ENCODE measurements at places on chromosomes 1 and 21.

GRCh38 chr21:22855581-22855980, 1857.4 kb downstream of the NCAM2 start:
- DNase-seq = no peak

DNA sequence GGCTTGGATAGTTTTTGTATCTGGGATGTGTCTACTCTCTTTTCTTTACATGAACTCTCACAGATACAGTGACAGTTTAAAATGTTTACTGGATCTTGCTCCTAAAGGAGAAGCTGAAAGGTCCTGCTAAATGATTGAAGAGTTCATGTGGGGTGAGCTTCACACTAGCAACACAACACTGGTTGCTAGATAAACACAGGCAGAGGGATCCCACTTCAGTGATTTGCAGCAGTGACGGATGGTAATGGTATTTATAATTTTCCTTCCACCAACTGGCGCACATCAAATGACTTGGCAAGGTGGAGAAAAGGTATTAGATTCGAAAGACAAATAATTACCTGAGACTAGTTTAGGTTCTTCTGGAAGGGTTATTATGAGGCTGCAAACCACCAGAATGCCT, 270.2 kb downstream of the TBX15 start:
- no peak for DNase-seq

GRCh38 chr1:198641501-198641900, 2.7 kb downstream of the PTPRC start:
- DNase-seq = no peak

- no peak for DNase-seq
Measured at GRCh38 chr1:78269591-78269990, 221.2 kb upstream of the PTGFR start.

- no peak for DNase-seq
Measured at GRCh38 chr1:8477166-8477982, 159.5 kb downstream of the SLC45A1 start.

DNA sequence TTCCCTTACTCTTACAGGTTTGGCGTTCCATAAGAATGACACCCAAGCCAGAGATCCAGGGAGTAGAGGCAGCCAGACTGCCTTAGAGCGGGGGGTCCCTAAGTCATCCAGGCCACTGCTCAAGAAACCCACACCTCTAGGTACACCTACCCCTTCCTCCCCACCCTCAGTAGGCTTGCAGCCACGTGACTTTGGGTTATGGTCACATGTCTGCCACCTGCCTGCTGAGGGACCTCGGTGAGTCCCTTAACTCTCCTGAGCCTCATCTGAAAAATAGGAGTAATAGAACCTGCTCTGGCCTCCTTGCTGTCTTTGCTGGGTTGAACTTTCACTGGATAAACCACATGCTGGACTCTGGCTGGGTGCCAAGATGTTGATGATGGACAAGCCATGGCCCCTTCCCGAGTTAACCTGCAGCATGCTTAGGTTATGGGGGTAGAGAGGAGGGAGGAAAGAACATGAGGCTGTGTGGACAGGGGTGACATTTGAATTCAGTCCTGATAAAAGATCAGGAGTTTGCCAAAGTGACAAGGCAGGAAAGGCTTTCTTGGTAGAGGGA, 4.5 kb downstream of the RPS6KA1 start:
- no peak for DNase-seq

DNA sequence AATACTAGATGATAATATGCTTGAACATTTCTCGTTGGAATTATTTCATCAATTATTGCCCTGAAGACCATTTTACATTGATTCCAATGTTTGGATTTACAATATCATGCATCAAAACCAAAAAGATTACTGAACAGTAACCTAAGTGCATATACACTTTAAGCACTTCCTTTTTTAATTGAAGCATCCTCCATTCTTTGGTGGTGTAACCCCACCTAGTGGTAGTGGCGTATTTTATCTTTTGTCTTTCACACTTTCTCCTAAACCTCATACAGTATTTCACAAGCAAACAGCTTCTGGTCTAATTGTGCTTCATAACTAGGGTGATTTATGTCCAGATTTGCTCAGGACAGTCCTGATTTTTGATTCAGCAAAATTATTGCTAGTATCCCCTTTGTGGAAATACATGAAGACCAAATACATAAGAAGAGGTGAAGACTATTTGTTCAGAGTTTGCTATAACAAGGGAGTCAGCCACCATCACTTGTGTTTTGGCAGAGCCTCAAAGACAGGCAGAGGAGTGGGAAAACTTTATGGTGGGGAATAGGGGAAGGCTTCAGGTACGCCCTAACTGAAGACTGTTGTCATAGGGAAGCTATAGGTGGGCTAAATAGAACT, 3.4 kb upstream of the NVL start:
- DNase-seq = peak; percentile 79

DNA sequence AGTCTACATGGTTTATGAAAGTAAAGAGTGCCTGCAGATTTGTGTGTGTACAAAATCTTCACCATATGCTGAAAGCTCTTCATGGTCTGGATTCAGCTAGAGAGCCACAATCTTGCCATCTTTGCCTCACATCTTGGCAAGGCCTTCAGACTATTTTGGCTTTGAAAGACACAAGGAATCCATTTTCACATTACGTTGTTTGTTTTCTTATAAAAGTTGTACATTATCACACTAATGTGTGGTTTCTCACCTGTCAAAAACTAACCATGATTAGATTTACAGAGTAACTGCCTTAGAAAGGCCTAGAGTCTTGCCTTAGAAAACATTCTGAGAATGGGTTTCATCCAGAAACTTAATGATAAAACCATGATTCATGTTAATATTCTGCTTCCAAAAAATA, 494.6 kb downstream of the NEGR1 start:
- DNase-seq = no peak

- no peak for DNase-seq
Measured at GRCh38 chr1:202288177-202288576, 53.6 kb downstream of the UBE2T start.

- no peak for DNase-seq
Measured at GRCh38 chr1:169326261-169326955, 41.2 kb downstream of the NME7 start.

DNA sequence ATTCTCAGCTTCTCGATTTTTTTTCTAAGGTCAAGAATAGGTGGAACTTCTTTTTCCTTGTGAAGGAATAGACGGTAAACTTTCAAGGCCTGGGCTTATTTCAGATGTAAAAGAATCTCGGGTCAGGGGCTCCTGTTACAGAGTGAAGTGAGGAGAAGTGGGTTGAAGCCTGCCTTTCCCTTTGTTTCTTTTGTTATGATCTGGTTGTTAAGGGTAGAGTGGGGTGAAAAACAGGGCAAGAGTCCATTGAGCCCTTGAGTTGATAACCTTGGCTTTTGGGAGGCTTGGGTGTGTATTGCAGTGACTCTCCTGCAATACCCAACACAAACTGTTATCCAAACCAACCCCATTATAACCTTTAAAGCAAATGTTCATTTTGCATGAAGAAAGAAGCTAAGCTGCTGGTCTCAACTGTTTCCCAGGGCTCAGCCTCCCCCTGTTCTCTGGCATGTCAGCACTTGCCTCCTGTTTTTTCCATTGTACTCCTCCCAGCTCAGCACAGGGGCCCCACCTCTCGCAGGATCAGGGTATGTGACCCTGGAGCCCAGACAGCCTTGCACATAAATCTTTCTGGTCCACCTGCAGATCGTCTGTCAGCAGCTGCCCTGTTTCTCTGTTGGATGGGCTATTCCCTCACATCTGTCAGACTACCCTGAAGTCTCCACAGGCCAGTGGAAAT, 102.4 kb downstream of the CACHD1 start:
- peak; percentile 36 for DNase-seq

GRCh38 chr1:224420106-224420505, 14.5 kb downstream of the WDR26 start:
- no peak for DNase-seq

GRCh38 chr21:29801122-29801521, 138.7 kb downstream of the GRIK1 start:
- DNase-seq = no peak

- DNase-seq = no peak
Measured at GRCh38 chr1:233143241-233143640, 152.3 kb downstream of the PCNX2 start.

GRCh38 chr21:42374457-42374856, 8.1 kb upstream of the TFF1 start:
- no peak for DNase-seq

GRCh38 chr1:9732123-9732971, 80.8 kb downstream of the PIK3CD start:
- no peak for DNase-seq

DNA sequence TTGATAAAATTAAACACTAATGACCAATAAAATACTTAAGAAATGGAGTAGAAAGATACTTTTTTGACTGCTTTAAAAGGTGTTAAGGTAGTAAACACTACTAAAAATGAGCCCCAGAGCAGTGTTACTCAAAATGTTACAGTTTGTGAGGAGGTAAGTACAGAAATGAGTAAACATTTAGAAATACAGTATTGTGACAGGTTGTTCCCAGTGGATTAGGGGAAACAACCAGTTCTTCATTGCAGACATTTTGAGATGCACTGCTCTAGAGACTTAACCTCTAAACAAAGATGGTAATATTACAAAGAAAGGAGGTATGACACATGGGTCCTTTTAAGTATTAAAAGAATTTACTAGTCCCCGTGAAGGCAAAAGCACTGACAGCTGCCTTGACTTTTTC, 12.7 kb downstream of the DHX9 start:
- no peak for DNase-seq

GRCh38 chr1:171310661-171311087, 3.3 kb upstream of the FMO4 start:
- DNase-seq = no peak

GRCh38 chr1:221241157-221241556, 361.9 kb downstream of the HLX start:
- no peak for DNase-seq

- DNase-seq = no peak
Measured at GRCh38 chr1:76147917-76148316, 73.4 kb downstream of the ST6GALNAC3 start.

DNA sequence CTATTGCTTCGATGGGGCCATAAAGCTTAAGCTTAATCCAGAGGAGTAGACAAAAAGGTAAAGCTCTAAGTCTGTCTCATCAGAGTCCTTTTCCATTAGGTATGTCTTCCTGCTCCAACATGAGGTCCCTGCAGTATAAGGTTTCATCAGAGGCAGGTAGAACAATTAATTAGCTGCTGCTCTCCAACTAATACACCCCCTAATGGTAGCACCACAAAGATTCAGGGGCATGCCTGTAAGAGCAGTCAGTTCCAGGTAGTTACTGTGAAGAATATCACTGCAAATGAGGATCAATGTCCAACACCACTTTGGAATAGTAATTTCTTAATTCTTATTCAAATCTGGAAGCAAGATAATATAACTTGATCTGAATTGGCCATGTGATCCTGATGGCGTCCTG, 160.3 kb upstream of the ESRRG start:
- no peak for DNase-seq

DNA sequence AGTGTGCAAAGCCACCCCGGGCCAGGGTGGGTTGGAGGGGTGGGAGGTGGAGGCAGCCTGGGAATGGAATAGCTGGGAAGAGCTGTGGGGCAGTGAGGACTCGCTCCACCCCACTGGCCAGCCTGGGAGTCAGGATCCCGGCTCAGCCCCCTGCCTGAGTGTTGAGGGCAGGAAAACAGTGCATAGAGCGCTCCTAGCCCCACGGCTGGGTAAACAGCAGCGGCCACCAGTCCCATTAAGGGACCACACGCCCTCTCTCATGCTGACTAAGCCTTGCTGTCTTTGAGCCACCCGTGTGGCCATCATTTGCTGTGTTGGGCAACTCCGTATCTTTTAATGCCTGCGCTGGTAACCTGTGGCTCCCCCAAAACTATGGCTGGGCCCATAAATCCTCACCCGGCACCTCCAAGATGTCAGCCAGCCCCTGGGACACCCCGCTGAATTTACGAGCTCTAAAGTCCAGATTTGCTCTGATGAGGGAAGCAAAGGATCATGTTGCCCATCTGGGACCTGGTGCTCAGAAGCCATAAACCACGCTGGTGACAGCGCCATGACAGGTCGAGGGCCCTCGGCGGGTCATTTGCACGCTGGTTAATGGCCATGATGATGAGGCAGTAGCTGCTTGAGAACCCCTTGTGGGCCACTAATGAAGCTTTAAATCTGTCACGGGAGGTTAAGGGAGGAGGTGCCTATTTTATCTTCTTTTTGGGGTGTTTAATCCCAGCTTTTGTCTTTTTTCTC, 34.9 kb downstream of the SYF2 start:
- DNase-seq = no peak

DNA sequence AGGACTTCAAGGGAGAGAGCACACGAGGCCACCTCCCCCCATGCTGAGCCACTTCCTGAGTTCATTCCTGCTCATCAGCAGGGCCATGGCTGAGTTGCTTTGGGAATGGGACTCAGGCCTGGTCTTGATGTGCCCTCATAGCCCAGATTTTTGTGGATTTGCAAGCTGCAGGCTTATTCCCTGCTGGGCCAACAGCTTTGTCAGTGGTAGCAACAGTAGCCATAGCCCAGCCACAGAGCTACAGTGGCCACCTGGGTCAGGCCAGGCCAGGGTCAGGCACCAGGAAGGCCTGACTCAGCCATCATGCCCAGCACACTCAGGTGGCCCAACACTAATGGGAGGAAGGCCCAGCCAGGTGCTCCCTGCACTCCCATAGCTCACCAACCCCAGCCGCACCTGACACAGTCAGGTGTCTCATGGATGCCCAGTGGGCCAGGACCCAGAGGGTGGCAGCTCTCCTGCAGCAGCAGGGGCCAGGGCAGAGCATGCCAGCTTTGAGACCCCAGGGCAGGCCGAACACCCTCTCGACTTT, 33.5 kb downstream of the EPHA2 start:
- DNase-seq = no peak

DNA sequence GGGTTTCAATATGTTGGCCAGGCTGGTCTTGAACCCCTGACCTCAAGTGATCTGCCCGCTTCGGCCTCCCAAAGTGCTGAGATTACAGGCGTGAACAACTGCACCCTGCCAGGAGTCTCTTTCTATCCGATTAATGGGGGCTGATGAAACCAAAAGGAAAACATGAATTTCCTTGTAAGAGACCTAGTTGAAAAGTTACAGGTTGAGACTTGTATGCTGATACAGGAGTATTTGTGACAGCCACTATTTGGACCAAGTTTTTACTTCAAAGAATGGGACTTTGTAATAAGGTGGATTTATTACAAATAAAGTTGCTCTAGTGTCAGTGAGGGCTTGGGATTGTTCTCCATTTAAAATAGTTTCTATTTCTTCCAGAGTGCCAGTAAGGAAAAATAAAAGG, 43.6 kb upstream of the TMEM61 start:
- DNase-seq = no peak

- no peak for DNase-seq
Measured at GRCh38 chr1:184620469-184620868, 134.2 kb downstream of the EDEM3 start.

DNA sequence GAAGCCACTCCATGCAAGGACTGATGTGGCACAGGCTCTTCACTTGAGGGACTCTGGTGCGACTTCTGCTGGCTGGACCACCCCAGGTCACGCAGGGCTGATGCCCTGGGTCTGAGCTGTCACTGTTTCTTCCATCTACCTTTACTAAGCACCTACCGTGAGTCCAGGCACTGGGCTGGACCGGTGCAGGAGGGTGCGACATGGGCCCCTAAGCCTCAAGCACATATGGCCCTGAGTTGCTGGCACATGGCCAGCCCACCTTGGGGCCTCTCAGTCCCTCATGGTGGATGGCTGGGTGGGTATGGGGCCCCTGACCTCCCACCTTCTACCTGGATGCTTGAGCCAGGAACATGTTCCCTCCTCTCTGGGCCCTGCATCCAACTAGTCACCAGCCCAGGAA, 76.0 kb downstream of the DMRTB1 start:
- no peak for DNase-seq

- DNase-seq = no peak
Measured at GRCh38 chr1:219581344-219581743, 31.6 kb downstream of the ZC3H11B start.

GRCh38 chr1:33350611-33351280, 29.8 kb upstream of the A3GALT2 start:
- DNase-seq = no peak

Data from lung (tissue), 17 donors.